NCI-H2107 (cell line): ENCODE measurements at places on chromosomes 16 and 17.

DNA sequence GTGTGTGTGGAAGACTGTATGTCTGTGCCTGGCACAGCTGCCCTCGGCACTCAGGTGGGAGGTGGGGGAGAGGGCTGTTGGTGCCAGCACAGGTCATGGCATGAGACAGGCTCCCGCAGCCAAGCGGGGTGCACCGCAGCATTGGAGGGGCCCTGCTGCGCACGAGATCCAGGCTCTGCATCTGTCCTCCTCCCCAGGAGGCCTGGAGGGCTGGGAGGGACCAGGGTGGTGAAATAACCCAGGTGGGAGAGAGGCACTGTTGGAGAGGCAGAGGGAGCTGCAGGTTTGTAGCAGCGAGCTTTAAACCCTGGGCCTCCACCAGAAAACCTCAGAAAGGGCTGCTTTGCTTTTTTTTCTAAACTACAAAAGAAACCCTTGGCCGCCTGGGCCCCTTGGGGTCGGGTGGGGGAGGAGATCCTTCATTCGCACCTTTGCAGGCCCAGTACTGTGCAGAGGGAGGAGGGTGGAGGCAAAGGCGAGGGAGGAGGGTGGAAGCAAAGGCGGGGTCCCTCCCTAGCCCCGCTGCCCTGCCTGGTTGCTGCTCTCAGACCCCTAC is 241.7 kb downstream of the SEC14L1 start:
- no peak for DNase-seq

- no peak for DNase-seq
Measured at GRCh38 chr16:81061871-81062608, 15.0 kb downstream of the C16orf46 start.

DNA sequence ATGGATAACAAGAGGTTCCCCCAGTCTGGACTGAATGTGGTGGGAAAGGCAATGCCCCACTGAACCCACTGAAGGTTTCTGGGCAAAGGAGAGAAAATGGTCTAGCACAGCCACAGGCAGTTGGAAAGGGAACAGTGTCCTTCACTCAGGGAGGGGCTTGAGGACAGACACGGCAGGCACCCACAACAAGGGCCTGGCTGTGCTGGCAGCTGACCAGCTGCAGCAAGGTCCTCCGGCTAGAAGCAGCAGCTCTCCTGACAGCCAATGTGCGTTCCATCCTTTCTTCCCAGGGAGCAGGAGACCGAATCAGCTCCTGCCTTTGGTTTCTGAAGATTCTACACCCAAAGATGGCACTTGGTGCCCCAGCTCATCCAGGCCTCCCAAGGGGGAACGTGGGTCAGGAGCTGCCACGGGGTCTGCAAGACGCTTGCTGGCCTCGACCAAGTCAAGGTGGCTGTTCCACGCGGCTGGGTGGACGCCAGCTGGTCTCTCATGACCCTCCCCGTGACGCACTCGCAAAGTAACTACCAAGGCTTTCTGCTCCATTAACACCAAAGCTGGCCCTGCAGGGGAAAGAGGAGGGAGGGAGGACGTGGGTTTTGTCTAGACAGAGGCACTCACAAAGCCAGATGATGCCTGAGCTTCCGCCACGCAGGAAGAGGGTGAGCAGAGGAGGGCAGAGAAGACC is 11.1 kb downstream of the ABR start:
- no peak for DNase-seq

- no peak for DNase-seq
Measured at GRCh38 chr16:28290859-28291254, 1.5 kb upstream of the SBK1 start.

GRCh38 chr17:63395075-63395805 is 50.9 kb downstream of the CYB561 start:
- DNase-seq: no peak

DNA sequence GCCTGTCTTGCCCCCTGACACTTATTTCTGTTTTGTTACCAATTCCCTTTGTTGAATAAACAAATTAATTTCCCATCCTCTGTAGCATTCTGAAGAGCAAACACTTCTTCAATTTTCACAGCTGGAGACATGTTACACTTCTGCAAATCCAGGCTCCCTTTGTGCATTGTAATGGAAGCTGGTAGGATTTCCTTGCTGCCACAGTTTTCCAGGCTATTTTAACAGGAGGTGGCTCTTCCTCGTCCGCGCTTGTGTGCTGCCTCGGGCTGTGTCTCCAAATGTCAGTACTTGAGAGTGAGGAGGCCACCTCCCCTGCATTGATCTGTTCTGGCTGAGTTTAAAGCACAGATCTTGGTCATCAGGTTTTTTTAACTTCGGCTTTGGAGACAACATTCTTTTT is 40.0 kb downstream of the SOST start:
- DNase-seq: no peak

DNA sequence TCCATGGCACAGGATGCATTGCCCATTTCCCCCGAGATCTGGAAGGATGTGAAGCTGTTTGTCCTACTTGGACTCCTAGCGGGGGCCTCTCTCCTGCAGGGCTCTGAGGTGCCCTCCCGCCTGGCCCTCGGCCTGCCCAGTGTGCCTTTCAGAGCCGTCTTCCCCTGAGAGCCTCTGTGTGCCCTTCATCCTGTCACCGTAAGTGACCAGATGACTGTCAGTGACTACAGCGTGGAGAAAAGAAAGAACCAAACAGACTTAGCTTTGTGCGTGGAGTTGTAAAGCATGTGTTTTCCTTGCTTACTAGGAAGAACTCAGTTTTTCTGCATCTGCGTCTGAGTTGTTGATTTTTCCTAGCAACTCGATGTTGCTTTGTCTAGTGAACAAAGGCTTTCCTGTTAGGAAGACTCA is 56.1 kb downstream of the BANP start:
- DNase-seq: no peak

GRCh38 chr16:57196753-57197152 is 10.6 kb downstream of the RSPRY1 start:
- DNase-seq: no peak
